ENCODE measurements at places on chromosomes 4 and X.
A peak's percentile ranks its signal among the peaks of the same experiment; 100 is the strongest.

DNA sequence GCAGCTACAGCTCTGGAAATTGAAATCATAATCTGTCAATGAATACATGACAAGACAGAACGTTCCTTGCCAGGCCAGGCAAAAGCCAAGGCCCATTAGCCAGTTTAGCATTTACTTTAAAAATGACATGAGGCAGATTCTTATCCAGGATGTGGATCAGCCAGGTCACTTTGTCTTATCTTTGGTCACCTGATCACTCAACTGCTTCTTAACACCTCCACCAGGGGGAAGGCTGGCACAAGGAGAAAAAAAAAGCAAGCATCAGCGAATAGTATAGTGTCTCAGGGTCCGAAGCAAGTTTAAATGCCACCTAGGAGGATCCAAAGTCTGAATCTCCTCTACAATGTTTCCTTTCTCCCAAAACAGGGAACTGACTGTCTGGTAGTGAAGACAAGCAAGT lies 18.8 kb downstream of the ATP1B4 start:
- peak; percentile 3 for DNase-seq

GRCh38 chr4:89137231-89137630 lies 25.9 kb downstream of the TIGD2 start:
- no peak for DNase-seq

GRCh38 chrX:56385336-56385735 lies 153.2 kb downstream of the KLF8 start:
- DNase-seq, result peak; percentile 5

- DNase-seq, result no peak
These were observed 209.9 kb upstream of the DIAPH2 start for GRCh38 chrX:96474741-96475125.

GRCh38 chr4:159283696-159284095 lies 180.8 kb downstream of the RAPGEF2 start:
- DNase-seq, result peak; percentile 56

DNA sequence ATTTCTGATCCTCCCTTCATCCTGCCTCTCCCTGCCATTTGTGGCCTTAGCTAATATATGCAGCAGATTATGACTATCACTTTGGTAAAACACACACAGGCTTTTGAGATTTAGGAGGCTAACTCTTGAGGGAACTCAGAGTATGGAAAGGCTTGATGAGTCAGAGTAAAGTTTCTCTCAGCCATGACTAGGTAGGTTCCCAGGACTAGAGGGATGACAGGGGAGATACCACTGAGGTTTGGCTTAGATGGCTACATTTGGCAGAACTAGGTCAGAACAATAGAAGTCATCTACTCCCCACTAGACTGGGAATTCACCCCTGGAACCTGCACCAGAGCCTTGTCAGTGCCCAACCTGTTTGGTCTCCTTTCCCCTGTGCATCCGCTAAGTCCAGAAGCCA lies 585.7 kb downstream of the TLL1 start:
- no peak for DNase-seq

DNA sequence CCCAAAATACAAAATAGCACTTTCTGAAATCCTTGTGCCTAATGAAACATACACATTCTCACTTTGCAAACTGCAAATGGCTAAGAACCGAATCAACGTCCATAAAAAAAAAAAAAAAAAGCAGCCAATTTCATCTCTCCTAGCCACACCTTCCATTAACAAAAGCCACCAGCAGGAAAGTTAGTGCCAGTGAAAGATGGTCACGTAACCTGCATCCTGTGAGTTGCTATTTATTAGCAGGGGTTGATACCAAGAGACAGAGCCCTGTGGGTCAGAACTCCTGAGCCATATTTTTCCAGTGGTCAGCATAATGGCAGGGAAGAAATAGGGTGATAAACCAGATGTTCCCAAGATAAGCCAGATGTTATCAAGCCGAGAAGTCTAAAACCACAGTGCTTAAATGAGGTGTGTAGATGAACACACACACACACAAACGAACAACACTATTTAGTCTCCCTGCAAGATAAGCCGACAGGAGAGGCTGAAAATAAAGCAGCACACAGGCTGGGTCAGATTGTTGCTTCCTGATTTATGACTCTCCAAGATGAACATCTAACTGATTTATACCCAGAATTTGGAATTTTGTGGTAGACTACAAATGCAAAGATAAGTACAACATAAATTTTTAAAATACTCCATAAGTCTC lies 11.5 kb downstream of the PPARGC1A start:
- no peak for DNase-seq

DNA sequence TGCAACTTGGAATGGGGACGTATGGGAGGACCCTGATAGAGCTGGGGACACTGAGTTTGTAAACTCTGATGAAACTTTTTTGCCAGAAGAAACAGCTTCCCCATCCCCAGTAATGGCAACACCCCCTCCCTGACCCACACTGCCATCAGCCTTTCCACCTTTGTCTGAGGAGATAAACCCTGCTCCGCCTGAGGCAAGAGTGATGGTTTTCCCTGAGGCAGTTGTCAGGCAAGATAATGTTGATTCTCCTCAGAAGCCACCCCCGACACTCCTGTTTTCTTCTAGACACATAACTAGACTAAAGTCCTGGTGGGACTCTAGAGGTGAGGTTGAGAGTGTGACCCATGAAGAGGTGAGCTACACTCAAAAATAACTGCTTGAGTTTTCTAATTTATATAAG lies 71.9 kb upstream of the STK26 start:
- DNase-seq, result no peak

DNA sequence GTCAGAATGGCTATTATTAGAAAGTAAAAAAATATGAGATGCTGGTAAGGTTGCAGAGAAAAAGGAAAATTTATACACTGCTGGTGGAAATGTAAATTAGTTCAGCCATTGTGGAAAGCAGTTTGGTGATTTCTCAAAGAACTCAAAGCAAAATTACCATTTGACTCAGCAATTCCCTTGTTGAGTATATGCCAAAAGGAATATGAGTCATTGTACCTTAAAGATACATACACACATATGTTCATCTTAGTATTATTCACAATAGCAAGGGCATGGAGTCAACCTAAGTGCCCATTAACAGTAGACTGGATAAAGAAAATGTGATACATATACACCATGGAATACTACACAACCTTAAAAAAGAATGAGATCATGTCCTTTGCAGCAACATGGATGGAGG lies 148.2 kb downstream of the COMMD8 start:
- no peak for DNase-seq

DNA sequence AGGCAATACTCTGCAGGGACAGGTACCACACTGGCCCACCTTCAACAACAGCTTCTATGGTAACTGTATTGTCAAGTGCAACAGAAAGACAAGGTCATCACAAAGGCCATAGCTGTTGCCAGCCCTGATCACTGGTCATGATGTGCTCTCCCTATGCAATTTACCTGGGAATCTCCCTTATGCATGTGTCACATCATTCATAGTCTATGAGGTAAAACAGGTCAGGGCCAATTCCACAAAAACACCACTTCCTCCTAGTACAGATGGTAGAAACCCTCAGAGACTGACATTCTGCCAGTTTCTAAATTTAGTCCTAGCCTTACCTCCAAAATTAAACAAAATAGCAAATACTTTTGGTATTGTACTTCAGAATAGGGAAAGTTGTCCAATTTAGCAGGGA lies 132.8 kb downstream of the MGST2 start:
- no peak for DNase-seq
